GDM1 (cell line): ENCODE measurements at places on chromosomes 12 and 14.

DNA sequence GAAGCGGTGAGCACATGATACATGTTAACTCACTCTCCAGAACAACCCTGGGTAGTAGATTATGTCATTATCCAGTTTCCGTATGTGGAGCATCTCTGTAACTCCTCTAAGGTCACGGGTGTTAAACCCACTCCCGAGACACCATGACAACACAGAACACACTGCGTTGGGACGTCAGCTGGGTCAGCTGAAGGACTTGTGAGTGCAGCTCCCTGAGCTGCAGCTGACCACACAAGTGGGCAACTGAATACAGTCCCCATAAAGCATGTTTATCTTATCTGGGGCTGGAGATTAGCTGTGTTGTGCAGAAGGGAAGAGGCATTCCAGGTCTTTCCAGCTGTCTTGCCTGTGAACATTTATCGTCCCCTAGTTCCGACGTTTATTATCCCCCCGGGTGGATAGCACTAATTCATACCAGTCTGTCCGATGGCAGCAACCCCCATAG, 211.5 kb downstream of the CHST11 start:
- DNase-seq: no peak

DNA sequence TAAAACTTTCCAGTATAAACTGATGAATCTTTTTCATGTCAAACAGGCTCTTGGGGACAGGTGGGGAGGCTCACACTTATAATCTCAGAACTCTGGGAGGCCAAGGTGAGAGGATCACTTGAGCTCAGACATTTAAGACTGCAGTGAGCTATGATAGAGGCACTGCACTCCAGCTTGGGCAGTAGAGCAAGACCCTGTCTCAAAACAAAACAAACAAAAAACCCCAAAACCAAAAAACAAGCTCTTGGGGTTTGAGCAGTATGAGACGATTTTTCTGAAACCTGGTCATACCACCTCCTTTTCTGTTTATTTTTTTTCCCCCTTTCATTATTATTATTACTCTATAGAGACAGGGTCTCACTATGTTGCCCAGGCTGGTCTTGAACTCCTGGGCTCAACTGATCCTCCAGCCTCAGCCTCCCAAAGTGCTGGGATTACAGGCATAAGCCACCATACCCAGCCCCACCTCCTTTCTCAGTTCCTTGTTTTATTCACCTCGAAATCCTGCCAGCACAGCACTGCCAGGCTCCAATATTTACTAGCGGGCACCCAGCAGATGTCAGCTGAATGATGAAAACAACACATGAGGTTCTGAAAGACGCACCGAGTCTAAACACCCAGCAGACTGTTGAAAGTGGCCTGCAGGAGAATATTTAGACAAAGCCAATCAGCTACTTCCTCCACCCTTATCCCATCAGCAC, 19.5 kb upstream of the CDK17 start:
- no peak for DNase-seq

GRCh38 chr12:9973949-9974348, 2.7 kb downstream of the CLEC12A start:
- DNase-seq: no peak

- no peak for DNase-seq
Measured at GRCh38 chr12:22116376-22116775, 70.4 kb downstream of the CMAS start.
